Effector memory CD8-positive, alpha-beta T cell (primary cell): ENCODE measurements at places on chromosomes 2 and 18.
A peak's percentile ranks its signal among the peaks of the same experiment; 100 is the strongest.

DNA sequence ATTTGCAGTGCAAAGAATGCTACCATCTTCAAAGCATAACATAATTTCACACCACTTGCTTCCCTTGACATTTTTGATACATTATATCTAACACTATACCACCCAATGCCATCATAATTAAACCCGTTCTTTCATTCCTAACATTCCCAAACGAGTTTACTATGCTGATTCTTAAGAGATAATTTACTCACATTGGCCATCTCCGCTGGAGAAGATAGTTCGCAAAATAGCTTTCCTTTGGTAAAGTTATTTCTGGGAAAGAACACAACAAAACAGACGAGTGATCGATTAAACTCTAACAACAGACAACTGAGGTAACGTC lies 716 bp downstream of the MMADHC start:
- H3K27ac ChIP-seq: peak overlapping the region; percentile 100
- H3K36me3 ChIP-seq: peaks cover 49% of the 10 kb centered on the region
- DNase-seq: no peak
- peak overlapping the region; percentile 99 for H3K4me3 ChIP-seq
- H3K4me1 ChIP-seq: peaks cover 35% of the 10 kb centered on the region

- no peaks in the 10 kb centered on the region for H3K36me3 ChIP-seq
- no peak for DNase-seq
- H3K27ac ChIP-seq: no peak overlapping the region
- H3K4me3 ChIP-seq: no peak overlapping the region
- peaks cover 20% of the 10 kb centered on the region for H3K27me3 ChIP-seq
Observed at GRCh38 chr18:23809415-23809814, 120.2 kb downstream of the LAMA3 start.

DNA sequence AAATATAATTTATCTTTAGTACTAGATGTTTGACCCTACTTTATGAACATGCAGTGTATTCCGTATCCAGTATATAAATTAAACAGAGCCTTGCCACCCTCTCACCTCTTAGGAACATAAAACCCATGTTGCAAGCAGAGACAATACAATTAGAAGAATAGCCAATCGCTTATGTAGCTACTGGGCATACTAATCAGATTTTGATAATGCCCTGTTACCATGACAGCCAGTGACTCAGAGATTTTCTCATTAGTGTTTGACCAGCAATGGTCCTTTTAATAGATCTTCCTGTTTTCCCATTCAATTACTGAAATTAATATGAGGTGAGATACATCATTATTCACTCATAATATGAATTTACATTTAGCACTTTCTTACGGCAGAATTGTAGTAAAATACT lies 547.3 kb upstream of the VWC2L start:
- H3K4me3 ChIP-seq: no peak overlapping the region
- no peaks in the 10 kb centered on the region for H3K36me3 ChIP-seq
- H3K27ac ChIP-seq: no peak overlapping the region
- H3K4me1 ChIP-seq: no peaks in the 10 kb centered on the region
- DNase-seq: no peak

DNA sequence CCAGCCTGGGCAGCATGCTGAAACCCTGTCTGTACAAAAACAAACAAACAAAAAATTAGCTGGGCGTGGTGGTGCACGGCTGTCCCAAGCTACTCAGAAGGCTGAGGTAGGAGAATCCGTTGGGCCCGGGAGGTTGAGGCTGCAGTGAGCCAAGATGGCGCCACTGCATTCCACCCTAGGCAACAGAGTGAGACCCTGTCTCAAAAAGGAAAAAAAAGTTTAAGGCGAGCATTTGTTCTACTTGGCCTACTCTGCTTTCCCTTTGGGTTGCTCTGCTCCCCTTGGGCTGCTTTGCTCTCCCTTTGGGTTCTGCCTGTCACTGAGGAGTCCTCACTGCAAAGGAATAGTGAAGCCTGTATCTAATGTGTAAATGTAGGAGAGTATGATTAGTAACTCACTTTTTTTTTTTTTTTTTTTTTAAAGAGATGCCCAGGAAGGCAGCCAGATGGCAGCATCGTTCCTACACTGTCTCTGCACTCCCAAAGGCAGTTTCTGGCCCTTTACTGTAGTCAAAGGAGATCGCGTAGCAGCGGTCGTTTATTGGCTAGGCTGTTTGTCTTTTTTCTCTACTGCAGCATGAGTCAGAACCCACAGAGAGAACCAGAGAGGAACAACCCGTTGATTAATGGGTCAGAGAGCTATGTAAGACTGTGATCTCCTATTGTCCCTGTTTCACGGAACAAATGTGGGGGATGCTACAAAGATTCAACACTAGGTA lies 118.3 kb upstream of the CWC22 start:
- peak; percentile 26 for DNase-seq
- peaks cover 21% of the 10 kb centered on the region for H3K27me3 ChIP-seq
- H3K36me3 ChIP-seq: no peaks in the 10 kb centered on the region
- peaks cover 5% of the 10 kb centered on the region for H3K4me1 ChIP-seq
- no peak overlapping the region for H3K27ac ChIP-seq
- H3K4me3 ChIP-seq: no peak overlapping the region

- H3K4me1 ChIP-seq: peaks cover 30% of the 10 kb centered on the region
- H3K27me3 ChIP-seq: no peaks in the 10 kb centered on the region
- peak overlapping the region; percentile 94 for H3K27ac ChIP-seq
- H3K36me3 ChIP-seq: peaks cover 21% of the 10 kb centered on the region
Observed at GRCh38 chr2:151289972-151290866, 751 bp upstream of the NMI start.

GRCh38 chr2:200348897-200349563 lies 42.5 kb downstream of the SPATS2L start:
- H3K4me3 ChIP-seq: no peak overlapping the region
- no peaks in the 10 kb centered on the region for H3K36me3 ChIP-seq
- no peaks in the 10 kb centered on the region for H3K4me1 ChIP-seq
- no peak for DNase-seq
- no peaks in the 10 kb centered on the region for H3K27me3 ChIP-seq

GRCh38 chr2:9703701-9704221 lies 73.0 kb upstream of the YWHAQ start:
- H3K27ac ChIP-seq: peak overlapping the region; percentile 97
- H3K4me1 ChIP-seq: peaks cover 46% of the 10 kb centered on the region
- DNase-seq: no peak
- no peaks in the 10 kb centered on the region for H3K27me3 ChIP-seq
- H3K4me3 ChIP-seq: peak overlapping the region; percentile 41
- peaks cover 16% of the 10 kb centered on the region for H3K36me3 ChIP-seq

- H3K4me1 ChIP-seq: peaks cover 6% of the 10 kb centered on the region
- no peak for DNase-seq
- H3K36me3 ChIP-seq: peaks cover 11% of the 10 kb centered on the region
- peak overlapping the region; percentile 87 for H3K27ac ChIP-seq
- H3K4me3 ChIP-seq: peak overlapping the region; percentile 81
Observed at GRCh38 chr2:218366621-218367414, 10.2 kb downstream of the CATIP start.
